Pulmonary artery endothelial cell (primary cell): ENCODE measurements at places on chromosomes 4 and X. TPM values are rescaled to one million over a fixed set of nuclear protein-coding genes. Genes with fewer than 3 reads are reported as not detected.

- DNase-seq: no peak
These were observed 371.3 kb downstream of the FBXW7 start for GRCh38 chr4:152164561-152164960.

DNA sequence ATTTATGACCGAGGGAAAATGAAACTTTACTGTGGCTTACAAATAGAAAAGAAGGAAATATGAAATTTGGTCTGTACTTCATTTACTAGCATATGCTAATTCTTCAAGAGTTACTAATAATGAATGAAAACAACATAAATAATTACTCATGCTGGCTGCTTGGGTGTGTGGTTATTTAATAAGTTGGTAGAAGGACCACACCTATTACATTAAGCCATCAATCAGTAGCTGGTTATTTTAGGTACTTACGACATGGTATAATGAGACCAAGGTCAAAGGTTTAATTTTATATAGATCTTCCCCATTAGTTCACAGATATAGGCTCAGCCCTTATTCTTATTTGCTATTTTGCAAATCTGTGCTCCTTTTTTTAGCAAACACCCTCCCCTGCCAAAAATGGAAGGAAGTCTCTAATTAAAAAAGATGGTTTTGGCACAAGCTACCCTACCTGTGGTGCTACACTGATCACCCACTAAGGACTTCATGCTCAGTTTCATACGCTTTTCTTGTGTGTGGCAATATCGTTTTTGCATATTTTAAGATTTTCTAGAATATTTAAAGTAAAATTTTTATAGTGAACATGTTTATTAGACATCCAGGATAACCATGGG, 14.1 kb downstream of the TMPRSS11D start:
- DNase-seq: no peak

DNA sequence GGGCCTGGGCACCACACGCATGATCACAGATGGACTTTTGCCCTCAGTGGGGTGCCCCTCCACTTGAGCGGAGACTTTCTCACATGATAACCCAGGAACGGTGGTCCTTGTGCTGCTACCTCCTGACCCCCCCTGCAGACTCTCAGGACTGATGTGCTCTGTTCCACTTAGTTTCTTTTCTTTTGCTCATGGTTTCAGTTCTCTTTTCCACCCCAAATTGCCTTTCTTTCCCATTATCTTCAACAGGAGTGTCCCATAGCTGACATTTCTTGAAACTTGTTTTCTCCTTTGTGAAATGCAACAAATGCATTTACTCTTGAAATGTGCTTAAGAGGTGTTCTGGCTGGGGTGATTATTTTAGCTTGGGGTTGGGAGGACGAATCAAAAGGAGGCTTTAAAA, 9.0 kb downstream of the MPC1L start:
- no peak for DNase-seq

Gene NCAPG
- 31.1 and 57.1 TPM in 2 replicates for total RNA-seq

GRCh38 chr4:149370785-149371420, 444.7 kb downstream of the IQCM start:
- DNase-seq: no peak

Gene LINC00632
- total RNA-seq: 0.46 and 0.59 TPM in 2 replicates
